NCI-H2029 (cell line): ENCODE measurements at places on chromosomes 11 and 22.

DNA sequence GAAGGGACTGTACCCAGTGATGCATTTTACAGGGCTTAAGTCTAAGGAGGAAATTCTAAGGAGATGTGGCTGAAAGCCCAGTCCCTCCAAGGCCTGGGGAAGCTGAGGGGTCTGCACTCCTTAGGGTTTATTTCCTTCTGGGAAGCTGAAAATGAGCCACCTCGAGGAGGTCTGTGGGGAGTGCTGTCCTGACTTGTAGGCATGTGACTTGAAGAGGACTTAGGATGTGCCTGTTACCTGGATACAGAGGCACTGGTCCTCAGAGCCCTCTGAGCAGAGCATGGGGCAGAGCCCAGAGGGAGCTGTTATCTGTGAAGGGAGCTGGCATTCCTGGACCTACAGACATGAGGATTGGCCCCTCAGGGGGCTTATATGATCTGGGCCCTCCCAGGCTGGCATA is 77.1 kb downstream of the TP53I11 start:
- DNase-seq: no peak

DNA sequence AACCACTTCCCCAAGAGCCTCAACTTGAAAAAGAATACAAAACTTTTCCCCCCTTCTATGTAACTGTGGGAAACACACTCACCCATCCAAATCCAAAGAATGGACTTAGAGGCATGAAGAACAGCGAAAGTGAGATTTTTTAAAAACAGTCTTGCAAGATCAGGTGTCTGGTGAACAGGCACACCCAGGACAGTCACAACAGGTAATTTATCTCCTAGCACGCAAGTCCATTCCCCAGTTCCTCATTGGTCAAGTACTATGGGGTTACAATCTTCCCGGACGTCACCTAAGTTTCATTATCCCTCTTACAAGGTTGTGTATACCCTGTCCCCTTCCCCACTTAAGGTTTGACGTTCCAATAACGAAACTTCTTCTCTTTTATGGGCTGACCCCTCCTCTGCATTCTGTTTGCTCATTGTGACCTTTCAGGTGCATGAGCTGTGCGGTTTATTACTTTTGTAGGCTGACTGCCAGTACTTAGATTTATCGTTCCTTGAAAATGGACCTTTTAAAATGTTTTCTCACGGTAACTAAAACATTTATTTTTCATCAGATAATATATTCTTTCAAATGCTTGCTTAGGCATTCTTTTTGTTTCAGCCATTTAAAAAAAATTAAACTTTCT is 1401.9 kb downstream of the FAM181B start:
- no peak for DNase-seq

GRCh38 chr11:26805001-26805400 is 83.1 kb upstream of the SLC5A12 start:
- DNase-seq: no peak

GRCh38 chr22:25848954-25849353 is 107.0 kb downstream of the MYO18B start:
- DNase-seq: no peak

GRCh38 chr11:130831506-130831905 is 84.8 kb downstream of the SNX19 start:
- no peak for DNase-seq

GRCh38 chr22:39146256-39147101 is 6.0 kb downstream of the CBX7 start:
- no peak for DNase-seq
